Activated T-cell treated with anti-CD3 and anti-CD28 coated beads, Interleukin-2, amount 50 U/mL, for 48 hours (primary cell): ENCODE measurements at places on chromosomes 2 and 18.
A peak's percentile ranks its signal among the peaks of the same experiment; 100 is the strongest.

DNA sequence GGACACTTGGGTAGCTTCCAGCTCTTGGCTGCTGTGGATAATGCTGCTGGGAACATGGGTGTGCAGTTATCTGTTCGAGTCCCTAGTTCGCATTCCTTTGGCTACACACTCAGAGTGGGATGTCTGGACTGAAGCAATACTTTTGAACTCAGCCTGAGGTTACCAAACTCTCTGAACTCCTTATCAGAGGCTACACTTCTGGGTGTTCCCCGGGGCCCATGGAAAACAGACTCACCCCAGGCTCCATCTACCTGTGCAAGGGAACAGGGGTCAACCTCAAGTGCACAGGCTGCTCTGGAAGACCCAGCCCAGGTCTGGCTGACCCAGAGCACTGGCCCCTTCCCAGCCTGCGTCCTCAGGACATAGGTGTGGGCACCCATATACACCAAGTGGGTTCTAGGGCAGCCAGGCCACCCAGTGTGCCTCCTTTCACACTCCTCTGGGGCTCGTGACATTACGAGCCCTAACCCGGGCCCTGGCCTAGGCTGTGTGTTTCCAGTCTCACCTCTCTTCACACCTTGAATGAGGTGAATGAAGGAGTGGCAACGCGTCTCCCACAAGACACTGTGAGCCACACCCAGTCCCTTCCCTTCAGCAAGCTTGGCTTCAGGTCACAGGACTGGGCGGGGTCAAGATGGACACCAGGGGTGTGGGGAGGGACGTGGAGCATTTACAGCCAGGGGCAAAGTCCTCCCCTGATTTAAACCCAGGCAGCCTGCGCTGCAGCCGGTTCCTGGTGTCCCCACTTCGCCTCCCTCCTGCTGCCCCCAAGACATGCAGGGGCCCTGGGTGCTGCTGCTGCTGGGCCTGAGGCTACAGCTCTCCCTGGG, at the start of gene ALPI:
Gene ALPI, plus strand, starts transcription at position 728 of the 830 bp plus-strand sequence. Its CDS starts 47 bp downstream, at position 775.
- no peak for DNase-seq

DNA sequence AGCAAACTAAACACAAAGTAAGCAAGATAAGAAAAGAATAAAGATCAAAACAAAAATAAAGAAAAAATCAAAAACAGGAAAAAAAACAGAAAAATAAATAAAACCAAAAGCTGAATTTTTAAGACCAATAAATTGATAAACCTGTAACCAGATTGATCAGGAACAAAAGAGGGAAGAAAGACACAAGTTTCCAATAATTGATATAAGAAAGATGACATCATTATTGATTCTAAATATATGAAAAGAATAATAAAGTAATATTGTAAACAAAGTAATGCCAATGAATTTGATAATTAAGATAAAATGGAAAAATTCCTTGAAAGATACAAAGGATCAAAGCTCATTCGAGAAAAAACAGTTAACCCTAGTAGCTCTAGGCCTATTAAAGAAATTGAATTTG, 394.6 kb upstream of the LRATD1 start:
- no peak for DNase-seq

DNA sequence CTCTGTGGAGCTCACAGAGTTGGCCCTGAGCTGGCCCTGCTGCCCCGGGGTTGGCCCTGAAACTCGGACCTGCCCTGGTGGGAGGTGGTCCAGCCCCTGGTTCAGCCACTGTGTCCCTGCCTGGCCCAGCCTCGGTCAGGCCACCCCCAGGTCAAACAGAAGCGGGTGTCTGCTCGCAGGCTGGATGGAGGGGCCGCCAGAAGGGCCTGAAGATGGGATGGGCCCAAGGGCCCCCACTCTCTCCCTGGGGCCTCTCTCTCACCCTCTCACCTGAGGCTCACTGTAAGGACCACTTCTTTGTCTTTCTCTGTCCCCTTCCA, 25.1 kb upstream of the B3GNT7 start:
- no peak for DNase-seq

DNA sequence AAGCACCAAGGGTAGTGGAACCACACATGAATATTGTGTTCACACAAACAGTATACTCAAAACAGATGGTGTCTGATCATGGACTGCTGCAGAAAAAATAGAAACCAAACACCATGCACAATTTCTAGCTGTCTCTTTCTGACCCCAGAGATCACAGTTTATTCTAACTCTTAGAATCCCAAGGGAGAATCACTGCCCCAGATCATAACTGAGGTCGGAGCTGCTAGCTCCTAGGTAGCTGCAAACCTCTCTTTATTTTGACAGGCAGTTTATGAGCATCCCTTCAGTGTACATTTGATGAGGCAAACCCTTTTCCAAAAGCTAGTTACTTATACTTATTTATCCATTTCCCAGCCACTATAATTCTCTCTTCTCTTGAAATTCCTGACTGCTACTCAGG, 439.1 kb upstream of the HNMT start:
- DNase-seq = no peak

DNA sequence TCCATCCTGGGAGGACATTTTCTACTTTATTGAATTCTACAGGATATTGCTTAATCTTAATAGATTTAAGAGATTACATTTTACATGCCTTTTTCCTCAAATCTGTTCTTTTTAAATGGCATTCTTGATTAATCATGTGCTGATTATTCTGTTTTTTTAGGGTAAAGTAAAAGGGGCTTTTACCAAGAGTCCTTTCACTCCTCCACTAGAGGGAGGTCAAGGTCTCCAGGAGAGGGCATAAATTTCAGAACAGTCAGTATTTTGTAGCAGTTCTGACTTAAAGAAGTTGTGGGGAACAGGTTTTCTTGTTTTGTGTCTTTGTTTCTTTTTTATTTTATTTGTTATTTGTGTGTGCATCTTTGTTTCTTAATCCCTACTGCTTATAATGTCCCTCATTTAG, 25.4 kb downstream of the WDR75 start:
- no peak for DNase-seq

DNA sequence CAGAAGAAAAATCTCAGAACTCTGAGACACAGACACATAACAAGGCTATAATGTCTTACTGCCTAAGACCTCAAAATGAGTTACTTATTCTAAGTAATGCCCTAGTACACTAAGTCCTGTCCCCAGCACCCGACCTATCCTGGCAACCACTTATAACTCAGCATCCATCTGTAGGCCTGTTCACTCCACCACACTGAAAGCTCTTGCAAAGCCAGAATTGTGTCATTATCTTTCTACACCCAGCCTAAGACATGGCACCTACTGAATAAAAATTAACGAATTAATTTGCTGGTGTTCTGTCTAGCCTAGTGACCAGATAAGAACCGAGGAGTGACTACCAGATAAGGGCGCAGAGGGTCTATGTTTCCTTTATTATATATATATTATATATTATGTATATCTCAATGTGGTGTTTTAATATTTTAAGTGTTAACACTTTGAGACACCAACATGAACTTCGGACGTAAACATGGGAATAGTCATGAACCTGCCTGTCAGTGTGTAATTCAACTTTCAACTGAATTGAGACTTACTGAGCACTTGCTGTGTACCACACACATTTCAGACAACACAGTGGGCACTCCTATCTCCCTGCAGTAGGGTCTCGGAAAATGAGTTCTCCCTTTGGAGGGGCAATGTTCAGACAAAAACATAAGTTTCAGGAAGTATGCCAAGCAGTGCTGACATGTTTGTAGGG, 27.7 kb downstream of the TMEM131 start:
- no peak for DNase-seq

GRCh38 chr18:8480506-8481328, 128.5 kb upstream of the RAB12 start:
- DNase-seq = no peak

GRCh38 chr2:236229186-236229585, 35.0 kb downstream of the ASB18 start:
- DNase-seq = no peak

- no peak for DNase-seq
Observed at GRCh38 chr18:72283148-72283925, 260.8 kb downstream of the CBLN2 start.

GRCh38 chr2:10900216-10901109, 11.3 kb upstream of the KCNF1 start:
- DNase-seq = no peak

- peak; percentile 53 for DNase-seq
Observed at GRCh38 chr2:172710584-172711047, 25.0 kb upstream of the RAPGEF4 start.

- DNase-seq = no peak
Observed at GRCh38 chr2:141195087-141195486, 935.7 kb downstream of the LRP1B start.

DNA sequence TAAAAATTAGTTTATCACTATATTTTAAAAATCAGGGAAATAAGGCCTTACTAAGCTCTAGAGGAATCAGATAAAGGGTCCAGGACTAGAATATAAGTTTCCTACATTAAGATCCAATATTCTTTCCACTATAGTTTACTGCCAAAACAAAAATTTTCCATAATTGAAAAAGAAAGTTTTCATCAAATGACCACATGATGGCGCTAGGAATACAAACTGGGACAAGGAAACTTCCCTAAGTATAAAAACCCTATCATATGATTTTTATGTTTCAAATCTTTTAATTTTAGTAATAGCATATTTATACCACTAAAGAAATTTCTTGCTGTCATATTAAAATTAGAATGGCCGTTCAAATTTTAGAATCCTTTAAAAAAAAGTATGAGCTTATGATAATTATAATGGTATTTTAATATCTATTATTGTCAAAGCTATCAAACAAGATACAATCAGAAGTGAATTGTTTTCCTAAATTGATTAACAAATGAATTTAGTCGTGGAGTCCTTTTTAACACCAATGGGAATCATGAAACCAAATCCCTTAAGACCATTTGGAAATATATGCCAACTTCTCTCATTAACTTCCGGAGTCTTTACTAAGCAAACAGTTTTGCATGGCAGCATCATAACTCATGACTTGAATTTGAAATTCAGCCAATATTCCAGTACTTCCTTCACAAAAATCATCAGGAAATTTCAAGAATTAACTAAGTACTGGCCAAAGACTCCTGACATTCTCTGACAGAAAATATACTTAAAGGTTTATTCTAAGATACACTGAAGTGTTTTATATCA, 70.3 kb downstream of the SCN1A start:
- DNase-seq = no peak

GRCh38 chr2:232793271-232793670, 16.9 kb upstream of the KCNJ13 start:
- no peak for DNase-seq

GRCh38 chr2:169087757-169088379, 18.5 kb downstream of the DHRS9 start:
- no peak for DNase-seq

- DNase-seq = no peak
Observed at GRCh38 chr2:9292426-9292825, 85.8 kb downstream of the ASAP2 start.

- no peak for DNase-seq
Observed at GRCh38 chr2:203916756-203917155, 19.8 kb upstream of the ICOS start.

GRCh38 chr2:152546230-152546837, 170.9 kb downstream of the PRPF40A start:
- DNase-seq = no peak

DNA sequence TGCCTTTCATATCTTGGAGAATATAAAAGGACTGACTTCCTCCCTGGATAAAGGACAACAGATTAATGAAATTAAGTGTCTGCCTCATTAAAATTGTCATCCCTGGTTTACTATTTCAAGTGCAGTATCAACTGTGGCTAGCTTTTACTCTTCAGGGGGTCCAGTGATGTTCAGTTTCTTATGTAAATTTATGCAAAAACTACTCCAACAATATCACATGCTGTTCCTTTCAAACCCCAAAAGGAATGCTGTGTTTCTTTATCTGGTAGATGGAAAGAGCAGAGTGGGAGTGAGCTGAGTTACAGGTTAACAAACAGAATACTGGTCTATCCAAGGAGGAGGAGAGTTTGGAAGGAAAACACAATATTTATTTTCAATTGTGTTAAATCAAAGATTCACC, 283.7 kb upstream of the VWC2L start:
- DNase-seq = no peak

DNA sequence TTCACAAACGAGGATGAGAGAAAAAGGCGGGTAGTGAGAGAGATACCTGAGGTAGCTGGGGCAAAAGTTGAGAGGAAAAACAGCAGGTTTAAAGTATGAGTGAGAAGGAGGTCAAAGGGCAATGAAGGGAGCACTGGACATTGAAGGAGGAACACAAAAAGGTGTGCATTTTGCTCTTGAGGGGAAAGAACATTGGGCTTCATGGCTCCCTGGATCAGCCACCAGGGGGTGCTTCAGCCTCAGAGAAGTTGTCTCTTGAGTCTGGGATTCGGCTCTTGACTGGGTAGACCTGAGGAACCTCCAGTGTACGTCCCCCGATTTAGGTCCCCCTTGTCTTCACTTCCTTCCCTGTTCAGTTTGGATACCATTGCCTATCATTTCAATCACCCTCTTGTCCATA, 128.5 kb downstream of the RAPGEF4 start:
- DNase-seq = peak; percentile 44

GRCh38 chr2:205527801-205528200, 154.5 kb upstream of the NRP2 start:
- DNase-seq = peak; percentile 19

GRCh38 chr18:26397019-26397418, 151.3 kb downstream of the KCTD1 start:
- DNase-seq = no peak

GRCh38 chr2:159051661-159052060, 83.2 kb downstream of the TANC1 start:
- DNase-seq = no peak

DNA sequence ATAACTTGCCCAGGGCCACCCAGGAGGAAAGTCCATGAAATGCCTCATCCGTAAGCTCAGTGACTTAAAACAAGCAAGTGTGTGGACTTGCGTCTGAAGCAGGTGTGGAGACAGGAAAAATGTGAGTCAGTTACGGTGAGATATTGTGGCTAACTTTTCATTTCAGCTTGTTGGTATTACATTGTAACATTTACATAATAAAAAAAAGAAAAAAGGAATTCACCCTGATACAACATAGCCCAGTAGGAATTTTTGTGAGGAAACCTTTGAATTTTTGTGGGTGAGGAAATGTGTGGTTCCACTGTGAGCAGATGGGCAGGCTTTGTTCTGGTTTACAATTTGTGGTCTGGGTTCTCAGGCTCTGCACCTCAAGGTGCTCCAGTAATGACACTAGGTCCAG, 33.7 kb upstream of the LYPD6B start:
- DNase-seq = no peak

DNA sequence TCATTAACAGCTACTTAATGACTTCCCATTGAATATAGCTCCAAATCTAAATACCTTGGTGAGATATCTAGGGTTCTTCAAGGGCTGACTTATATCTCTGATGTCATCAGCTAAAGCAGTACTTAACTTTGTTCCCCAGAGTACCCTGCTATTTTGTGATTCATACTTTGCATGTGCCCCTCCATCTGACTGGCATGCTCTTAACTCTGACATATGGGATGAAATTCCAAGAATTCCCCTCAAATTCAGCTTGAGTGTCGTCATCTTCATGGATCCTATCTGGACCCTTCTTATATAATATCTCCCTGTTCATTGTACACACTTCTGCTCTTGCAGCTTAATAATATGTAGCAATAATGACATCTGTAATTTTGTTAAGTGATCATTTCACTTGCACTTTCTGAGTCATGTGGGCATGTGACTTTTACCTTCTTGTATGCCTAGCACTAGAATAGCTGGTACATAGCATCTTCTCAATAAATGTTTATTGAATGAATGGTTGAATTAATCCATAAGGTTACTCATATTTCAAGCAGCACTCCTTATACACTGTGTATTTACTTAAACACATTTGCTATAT, 172.9 kb downstream of the WDR7 start:
- DNase-seq = no peak
